Inflammatory macrophage treated with lipopolysaccharide for 4 hours (primary cell): ENCODE measurements at places on chromosomes 1 and 21.
A peak's percentile ranks its signal among the peaks of the same experiment; 100 is the strongest.

GRCh38 chr1:171251042-171251951 is 3.0 kb downstream of the FMO1 start:
- DNase-seq: peak; percentile 18

DNA sequence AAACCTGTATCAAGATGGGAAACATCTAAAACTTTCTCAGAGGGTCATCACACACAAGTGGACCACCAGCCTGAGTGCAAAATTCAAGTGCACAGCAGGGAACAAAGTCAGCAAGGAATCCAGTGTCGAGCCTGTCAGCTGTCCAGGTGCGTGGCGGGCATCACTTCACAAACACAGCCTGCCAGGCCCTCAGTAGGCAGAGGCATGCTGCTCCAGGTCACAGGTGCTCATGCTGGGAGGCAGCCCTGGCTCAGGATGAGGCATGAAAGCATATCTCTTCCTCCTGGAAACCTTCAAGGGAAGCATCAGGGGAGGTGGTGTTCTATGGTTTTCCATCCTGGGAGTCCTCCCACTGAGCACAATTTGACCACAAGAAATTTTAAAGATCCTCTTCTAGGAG is 6.3 kb downstream of the CD2 start:
- DNase-seq: no peak

DNA sequence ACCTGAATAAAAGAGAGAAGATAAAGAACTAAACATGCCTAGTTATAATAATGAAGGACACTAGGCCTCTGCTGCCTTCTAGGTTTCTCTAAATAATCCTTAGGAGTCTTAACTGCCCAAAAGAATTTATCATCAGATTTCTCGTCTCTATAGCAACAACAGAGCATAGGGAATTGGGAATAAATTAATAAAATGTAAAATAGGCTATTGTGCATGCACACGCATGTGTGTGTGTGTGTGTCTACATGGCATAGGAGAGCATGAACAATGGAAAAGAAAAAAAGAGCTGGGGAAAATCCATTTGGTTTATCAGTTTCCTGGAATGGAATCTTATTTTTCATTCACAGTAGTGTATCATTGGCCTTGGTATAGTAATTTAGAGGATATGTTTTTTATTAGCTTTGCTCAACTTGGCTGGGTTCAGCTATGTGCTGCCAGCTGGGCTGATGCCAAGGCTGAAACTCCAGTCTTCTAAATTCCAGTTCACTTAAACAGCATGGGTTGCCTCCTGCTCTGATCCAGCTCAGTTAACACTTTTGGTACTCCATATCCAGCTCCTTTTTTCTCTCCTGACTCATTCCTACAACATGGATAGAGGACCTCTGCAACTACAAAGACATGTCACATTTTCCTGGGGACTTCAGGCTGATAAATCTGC is 80.6 kb upstream of the SLFNL1 start:
- no peak for DNase-seq

GRCh38 chr1:43445606-43446387 is 7.9 kb downstream of the HYI start:
- no peak for DNase-seq

- no peak for DNase-seq
Observed at GRCh38 chr1:20322825-20323612, 32.3 kb downstream of the VWA5B1 start.

DNA sequence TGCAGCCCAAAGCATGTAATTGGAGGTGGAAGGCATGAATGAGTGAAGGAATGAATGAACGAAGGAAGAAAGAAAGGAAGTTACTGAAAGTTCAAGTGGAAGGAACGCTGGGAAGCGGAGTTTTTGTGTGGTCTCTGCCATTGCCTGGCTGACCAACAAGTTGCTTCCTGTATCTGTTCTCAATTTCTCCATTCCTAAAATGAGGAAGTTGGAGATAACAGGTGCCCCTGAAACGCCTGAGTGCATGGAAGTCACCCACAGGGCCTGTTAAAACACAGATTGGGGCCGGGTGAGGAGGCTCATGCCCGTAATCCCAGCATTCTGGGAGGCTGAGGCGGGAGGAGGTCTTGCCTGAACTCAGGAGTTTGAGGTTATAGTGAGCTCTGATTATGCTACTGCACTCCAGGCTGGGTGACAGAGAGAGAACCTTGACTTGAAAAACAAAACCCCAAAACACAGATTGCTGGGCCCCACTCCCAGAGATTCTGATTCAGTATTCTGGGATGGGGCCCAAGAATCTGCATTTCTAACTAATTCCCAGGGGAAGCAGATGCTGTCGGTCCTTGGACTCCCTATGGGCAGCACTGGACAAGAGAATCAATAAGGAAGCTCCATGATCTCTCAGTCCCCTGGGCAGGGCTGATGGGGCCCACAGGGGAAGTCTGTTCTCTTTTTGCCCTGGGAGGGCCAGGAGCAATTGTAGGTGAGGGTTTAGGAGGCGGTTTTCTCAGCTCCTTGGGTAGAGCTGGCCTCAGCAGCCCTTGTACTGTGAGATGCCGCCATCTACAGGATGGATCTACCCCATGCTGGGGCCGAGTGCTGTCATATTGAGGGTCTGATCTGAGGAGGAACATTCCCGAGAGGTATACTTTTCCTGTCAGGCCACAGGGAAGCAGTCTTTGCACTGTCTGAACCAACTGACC is 3.3 kb upstream of the CNR2 start:
- DNase-seq: peak; percentile 75

GRCh38 chr21:16751695-16752474 is 761.0 kb upstream of the CXADR start:
- DNase-seq: no peak

DNA sequence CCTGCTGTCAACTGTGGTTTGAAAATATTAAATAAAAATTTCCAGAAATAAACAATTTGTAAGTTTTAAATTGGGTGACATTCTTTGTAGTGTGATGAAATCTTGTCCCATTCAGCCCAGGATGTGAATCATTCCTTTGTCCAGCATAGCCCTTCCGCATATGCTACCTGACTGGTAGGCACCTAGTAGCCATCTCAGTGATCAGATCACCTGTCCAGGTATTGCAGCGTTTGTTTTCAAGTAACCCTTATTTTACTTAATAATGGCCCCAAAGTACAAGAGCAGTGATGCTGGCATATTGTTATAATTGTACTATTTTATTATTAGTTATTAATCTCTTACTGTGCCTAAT is 351.6 kb upstream of the B3GALT2 start:
- no peak for DNase-seq

- no peak for DNase-seq
Observed at GRCh38 chr1:55526716-55527115, 311.6 kb upstream of the USP24 start.

DNA sequence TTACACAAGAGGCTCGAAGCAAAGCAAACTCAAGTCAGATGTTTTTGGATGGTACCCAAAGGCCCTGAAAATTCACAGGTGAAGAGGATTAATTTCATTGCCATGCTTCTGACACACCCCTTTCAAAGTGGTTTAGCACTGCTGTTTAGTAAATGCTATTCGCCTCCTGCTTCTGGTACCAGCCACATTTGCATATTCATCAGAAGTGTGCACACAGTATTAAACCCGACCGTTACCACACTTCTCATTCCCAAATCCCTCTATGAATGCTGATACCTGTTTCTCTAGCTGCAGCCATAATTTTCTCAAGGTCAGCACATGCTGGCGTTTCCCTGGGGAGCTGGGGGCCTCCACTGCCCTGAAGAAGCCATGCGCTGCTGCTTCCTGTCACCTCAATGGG is 179.8 kb upstream of the DAB1 start:
- DNase-seq: no peak

DNA sequence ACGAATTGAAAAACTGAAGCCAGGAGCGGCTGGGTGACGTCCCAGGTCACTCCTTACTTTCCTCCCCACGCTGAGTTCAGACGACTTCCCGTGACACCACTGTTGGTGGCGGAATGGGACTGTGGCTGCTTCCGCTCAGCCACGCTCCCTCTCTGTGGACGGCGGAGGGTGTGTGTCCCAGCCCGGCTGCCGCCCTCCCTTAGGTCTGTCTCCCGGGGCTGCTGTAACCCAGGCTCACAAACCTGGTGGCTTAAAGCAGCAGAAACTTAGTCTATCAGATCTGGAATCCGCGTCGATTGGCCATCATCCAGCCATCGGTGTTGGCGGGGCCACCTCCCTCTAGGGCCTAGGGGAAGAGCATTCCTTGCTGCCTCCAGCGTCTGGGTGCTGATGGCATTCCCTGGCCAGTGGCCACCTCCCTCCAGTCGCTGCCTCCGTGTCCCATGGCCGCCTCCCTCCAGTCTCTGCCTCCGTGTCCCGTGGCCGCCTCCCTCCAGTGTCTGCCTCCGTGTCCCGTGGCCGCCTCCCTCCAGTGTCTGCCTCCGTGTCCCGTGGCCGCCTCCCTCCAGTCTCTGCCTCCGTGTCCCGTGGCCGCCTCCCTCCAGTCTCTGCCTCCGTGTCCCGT is 17.5 kb downstream of the TRPM2 start:
- DNase-seq: no peak

GRCh38 chr1:1051127-1051810 is 22.8 kb downstream of the RNF223 start:
- no peak for DNase-seq

DNA sequence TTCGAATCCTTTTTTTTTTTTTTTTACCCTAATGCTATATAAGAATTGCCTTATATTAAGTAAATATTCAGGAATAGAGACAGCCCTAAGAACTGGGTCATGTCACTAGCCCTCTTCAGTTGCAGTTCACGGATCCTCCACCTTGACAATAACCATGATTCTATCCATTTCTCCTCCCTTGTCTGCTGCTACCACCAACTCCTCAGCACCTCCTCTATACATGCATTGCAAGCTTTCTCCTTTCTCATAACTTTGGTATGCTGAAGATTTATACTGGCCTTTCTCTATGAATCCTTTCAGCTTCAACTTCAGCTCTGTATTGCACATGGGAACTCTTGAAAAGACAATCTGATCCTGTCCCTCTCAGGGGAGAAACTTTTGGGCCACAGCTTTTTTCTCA is 14.3 kb upstream of the DR1 start:
- DNase-seq: no peak

DNA sequence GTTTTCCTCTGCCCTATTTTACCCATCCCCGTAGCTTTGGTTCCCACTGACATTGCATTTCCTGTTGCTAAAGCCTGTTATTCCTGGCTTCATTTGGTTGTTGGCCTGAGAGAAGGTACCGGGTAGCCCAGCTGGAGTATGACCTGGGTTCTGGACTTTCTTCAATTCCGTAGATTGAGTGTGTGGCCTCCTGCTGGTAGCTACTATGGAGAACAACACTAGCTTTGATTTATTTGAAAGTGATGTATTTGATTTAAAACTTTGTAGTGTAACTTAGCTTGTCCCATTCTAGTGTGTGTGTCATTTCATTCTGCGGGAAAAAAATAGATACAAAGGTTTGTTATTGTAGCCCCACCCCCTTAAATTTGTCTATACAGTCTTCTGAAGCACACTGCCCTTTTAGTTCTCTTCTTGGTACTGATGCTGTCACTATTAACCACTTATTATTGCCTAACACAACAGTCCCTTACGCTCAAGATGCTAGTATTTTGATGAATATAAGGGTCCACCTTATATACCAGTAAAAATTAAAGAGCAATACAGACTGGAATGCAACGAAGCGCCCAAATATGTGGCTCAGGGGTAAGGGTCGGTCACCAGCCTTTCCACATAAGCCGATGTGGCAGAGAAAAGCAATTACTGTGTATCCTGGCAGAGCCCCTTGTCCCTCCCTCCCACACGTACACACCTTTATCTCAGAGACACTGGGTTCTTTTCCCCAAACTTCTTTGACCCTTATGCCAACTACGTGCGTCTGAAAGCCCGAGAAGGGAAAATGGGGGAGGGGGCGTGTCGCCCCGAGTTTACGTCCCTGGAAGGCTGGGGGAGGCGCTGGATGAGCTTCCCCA is 643 bp upstream of the MOV10 start:
- peak; percentile 26 for DNase-seq

DNA sequence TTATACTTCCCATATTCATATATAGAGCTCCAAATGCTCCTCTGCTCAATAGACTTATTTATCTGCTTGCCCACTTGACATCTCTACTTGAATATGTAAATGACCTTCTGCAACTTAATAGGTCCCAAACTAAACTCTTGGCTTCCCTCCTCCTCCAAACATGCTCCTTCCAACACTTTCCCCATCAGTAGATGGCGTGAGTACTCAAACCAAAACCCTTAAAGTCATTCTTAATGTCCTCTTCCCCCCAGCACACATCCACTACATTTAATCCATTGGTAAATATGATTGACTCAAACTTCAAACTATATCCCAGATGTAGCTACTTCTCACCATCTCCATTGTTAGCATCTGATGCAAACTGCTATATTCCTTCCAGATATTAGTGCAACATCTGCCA is 48.5 kb upstream of the PBX1 start:
- no peak for DNase-seq

- peak; percentile 93 for DNase-seq
Observed at GRCh38 chr1:24966724-24967346, 36.8 kb upstream of the RUNX3 start.

DNA sequence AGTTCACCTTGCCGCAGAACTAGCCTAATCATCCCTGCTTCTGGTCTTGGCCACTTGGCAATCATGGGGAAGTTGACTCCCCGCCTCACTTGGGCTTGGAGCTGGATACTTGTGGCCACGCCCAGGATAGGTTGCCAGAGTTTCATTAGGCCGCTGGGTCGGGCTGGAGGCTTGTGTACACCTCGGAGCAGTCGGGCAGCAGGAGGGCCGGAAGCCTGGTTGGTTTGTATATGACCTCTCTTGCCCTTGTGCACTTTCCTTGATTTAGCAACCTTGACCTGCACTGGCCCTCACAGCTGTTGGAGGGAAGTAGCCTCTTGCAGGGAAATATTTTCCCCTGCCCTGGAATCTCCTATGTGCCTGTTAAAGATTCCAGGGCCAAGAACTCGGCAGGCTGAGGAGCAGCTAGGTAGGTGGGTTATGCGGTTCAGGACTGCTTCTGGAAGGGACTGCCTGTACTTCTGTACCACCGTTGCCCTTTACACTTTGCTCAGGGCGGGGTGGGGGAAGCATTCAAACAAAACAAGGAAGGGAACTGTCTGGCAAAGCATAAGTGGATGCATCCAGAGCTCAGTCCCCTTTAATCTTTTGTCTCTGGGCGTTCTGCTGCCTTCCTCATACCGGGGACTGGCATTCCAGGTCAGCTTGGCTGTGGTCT is 83.5 kb downstream of the UCK2 start:
- DNase-seq: no peak

- no peak for DNase-seq
Observed at GRCh38 chr1:211603191-211603701, 24.3 kb upstream of the SLC30A1 start.

GRCh38 chr1:15417059-15417934 is 7.6 kb downstream of the EFHD2 start:
- DNase-seq: peak; percentile 89

DNA sequence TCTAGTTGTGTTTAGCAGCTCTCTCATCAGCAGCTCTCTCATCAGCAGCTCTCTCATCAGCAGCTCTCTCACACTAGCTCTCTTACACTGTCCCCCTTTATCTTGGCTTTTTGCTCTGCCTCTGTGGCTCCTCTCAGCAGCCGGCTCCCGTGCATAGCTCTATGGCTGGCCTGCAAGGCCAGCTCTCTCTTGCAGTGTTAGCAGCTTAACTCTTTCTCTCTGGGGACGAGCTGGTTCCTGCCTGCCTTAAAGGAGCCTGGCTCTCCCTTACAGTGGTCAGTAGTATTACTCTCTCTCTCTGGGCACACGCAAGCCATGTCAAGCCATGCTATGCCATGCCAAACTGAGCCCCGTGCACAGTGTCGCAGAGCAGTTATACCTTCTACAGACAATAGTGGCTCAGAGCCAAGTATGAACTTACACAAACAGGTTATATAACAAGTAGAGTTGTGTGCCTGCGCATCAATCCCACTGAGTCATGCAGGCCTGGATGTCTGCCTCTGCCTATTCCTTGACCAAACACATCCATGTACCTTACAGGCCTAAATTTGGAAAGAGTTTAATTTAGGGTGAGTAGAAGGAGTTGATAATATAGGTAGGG is 295.9 kb downstream of the TPR start:
- no peak for DNase-seq
